ENCODE measurements at places on chromosomes 3 and 15.

- no peak for DNase-seq
Observed at GRCh38 chr3:108513961-108514360, 3.6 kb upstream of the MYH15 start.

DNA sequence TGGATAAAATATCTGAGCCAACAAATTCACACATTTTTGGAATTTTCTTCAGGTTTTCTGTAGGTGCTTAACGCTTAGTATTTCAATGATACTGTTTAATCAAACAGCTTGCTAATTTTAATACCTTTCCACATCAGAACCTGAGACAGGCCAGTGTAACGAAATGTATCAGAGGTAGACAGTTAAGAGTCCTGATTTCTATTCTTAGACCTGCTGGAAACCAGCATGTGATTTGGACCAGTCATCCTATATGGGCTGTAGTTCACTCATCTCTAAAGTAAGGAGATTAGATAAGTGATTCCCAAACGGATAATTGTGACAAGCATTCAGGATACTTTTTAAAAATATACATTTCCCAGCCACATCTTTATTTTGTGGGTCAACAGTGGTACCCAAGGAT is 18.4 kb downstream of the ARL6IP5 start:
- DNase-seq, result no peak

GRCh38 chr15:101306341-101307047 is 11.4 kb upstream of the SNRPA1 start:
- DNase-seq, result no peak

DNA sequence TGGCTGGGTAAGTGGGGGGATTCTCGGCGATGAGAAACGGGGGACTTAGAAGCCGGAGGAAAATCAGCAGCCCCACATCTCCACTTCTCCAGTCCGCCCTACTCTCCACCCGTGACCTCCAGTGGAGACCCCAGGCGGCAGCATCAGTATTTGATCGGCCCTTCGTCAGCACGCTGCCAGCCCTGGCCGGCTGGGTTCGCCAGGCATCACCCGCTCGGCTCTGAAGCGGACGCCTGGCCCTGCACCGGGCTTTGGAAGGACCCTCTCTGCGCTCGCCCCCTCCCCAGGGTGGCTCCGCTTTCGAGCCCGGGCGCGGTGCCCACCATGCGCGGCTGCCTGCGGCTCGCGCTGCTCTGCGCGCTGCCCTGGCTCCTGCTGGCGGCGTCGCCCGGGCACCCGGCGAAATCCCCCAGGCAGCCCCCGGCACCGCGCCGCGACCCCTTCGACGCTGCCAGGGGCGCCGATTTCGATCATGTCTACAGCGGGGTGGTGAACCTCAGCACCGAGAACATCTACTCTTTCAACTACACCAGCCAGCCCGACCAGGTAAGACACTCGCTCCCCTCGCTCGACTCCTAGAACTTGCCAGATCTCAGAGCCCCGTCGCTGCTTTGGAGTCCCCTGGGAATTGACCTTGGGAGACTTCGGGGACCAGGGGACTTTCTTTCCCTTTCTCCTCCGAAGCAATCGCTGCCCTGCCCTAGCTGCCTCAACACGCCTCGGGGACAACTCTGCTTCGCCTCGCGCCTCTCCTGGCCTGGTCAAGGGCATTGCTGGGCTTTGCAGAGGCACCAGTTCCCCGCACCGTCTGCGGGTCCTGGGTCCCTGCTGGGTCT is 561 bp downstream of the SIDT1 start:
- DNase-seq, result no peak

- no peak for DNase-seq
Observed at GRCh38 chr3:21543380-21544075, 207.5 kb downstream of the ZNF385D start.

DNA sequence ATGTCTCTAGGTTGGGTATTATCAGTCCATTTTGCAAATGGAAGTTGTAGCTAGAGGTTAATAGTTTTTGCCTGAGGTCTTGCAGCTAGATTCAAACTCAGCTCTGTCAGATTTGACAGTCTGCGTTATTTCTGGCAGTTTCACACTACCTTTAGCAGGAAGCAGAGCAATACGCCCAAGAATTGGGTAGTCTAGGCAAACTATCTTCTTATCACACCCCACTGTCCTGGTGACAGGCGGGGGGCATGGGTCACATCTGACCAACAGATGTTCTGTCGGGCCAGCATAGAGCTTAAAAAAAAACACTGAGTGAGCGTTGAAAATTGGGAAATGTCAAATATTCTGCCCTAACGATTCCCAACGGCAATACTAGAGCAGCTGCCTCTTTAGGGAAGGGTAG is 5.7 kb downstream of the GPR160 start:
- no peak for DNase-seq

- DNase-seq, result no peak
Observed at GRCh38 chr3:42498034-42498433, 4.4 kb upstream of the VIPR1 start.

DNA sequence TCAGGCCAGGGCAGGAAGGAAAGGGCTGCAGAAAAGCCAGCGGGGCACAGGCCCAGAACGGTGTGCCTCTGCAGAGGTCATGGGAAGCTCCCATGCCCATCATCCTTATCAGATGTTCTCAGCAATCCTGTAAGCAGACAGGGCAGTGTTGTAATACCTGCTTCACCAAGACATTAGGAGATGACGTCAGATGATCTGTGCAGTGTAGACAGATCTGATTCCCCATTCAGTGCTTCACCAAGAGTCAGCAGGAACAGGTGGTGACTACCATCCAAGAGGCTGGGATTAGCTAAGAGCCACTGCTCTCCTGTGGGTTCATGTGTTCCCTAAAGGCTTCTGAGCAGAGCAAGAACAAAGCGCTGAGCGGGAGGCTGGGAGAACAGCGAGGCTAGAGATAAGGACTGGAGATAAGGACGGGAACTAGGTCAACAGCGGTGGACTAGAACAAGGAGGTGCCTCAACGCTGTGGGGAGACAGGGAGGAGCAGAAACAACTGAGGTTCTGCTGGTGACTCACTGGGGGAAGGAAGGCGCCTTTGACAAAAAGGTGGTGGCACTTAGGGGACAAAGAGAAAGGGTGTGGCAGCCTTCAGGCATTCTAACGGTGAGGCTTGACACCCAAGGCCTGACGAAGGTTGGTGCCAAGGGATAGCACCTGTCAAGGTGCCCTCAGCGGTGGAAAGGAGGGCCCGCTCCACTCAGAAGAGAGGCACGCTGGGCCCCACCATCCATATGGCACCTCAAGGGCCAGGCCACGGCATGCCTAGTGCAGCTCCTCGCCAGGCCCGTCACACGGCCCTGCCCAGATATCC is 28.4 kb downstream of the CCDC12 start:
- no peak for DNase-seq

DNA sequence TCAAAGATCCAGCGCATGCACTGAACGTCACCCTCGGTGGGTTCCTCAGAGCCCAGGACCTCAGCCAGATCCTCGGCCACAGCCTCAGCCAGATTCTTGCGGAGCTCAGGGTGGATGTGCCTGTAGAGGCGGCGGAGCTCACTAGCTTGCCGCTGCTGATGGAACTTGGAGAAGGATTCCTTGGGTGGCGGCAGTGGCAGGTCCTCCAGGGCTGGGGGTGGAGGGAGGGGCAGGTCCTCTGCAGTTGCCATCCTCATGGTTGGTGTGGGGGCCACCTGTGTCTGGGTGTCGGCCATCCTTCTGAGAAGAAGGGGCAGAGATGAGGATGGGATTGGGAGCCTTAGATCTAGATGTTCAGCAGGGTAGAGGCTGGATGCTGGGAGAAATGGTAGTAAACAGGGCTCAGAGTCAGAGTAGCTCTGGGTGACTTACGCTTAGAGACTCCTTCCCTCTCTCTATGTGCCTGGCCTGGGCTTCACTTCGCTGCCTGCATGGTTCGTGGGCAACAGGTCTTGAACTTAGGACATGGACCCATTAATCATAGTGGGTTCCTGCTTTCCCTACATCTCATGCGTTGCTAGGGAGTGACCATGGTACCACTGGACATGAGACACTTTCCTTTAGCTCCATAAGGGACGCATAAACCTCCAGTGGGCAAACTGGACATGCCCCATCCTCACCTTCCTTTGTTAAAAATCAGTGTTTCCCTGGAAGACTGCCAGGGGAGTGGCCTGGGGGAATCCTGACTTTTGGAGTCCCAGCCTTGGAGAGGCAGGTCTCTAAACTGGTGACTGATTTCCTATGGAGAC is 3.0 kb downstream of the XIRP1 start:
- DNase-seq, result no peak

DNA sequence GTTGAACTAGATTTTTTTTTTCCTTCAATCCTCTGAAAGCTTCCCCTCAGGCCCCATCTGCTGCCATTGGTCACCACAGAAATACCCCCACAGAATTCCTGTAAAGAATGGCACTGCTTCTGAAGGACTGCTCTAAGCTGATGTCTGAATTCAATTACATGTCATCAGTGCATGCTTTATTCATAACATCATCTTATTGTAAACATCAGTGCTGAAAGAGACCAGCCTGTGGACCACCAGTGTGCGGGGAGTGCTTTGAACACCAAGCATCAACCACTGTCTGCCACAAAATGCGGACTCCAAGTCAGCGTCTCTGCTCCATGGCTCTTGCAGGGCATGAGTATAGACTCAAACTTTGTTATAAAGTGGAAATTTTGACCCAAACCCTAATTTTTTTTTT is 11.6 kb downstream of the PHLDB2 start:
- no peak for DNase-seq

DNA sequence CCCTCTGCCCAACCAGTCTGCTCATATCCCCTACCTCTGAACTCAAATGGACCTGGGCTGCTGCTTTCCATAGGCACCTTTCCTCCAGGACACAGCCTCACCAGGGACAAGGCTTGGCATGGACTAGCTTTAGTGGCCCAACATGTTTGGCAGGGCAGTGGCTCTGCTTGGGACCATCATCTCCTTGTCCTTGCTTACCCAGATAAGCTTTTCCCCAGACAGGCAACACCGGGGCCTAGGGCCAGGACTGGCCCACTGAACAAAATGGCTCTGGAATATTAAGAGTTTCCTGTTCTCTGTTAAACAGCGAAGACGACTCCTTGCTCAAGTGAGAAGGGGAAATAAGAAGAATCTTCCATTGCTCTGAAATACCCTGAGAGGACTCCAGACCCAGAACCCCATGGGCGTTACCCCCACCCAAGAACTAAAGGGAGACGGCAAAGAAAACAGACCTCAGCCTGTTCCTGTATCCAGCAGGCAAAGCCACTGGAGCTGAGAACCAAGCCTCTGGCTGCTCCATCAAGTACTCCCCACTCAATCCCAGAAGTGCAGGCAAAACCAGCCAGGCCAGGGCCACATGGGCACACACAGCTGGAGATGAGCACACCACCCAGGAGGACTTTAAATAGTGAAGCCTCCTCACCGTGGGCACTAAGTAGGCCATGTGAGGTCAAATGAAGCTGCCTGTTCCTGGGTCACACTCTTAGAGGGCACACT is 45.5 kb downstream of the CTNNB1 start:
- DNase-seq, result no peak

- no peak for DNase-seq
Observed at GRCh38 chr3:54939557-54940300, 11.9 kb upstream of the LRTM1 start.

DNA sequence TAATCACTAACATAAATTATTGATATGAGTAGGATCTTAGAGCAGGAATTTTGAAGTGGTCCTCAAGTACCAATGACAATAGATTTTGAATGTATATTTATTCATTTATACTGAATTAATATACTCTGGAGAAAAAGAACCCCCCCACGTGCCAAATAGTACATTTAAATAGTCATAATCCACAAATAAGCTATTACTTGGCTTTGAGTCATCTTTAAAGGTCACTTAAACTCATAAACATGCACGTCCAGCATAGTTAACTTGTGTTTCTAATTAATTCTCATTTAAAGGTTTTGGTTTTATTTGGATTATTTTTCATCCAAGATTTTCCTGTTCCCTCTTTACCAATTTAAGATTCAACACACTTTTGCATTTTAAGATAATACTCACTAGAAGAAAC is 35.1 kb downstream of the FGF7 start:
- no peak for DNase-seq

DNA sequence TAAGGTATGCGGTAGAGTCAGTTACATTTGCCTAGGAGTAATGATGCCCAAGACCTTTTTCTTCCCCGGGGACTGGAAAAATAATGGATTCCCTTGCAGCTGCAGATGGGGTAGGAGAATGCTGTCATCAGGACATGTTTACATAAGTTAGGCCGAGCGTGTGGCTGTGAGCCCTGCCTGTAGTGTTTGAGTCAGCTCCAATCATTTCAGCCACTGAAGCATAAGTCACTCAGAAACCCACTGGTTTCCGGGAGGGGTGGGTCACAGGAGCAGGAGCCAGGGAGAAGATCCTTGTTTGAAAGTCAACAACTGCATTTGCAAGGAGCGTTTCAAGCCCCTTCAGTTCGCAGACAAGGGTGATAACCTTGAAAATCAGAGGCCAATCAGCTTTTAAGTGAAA is 562.3 kb downstream of the MCTP2 start:
- DNase-seq, result no peak

GRCh38 chr15:91890614-91891013 is 37.1 kb downstream of the SLCO3A1 start:
- DNase-seq, result no peak

DNA sequence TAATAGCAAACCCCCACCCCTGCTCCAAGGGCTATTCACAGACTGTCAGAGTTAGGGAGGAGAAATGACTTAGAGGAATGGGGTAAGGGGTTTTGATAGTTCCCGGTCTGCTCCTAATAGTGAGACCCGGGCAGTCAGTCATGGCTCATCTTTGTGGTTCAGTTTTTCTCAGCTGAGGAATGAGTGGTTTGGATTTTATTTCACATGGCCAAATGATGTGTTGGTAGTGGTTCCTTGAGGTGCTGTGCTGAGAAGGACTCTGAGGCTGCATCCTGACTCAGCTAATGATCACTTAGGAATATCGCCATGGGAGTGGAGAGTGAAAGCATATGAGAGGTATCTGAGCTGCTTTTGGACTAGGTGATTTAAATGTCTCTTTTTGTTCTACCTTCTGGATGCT is 80.2 kb downstream of the LPP start:
- no peak for DNase-seq

DNA sequence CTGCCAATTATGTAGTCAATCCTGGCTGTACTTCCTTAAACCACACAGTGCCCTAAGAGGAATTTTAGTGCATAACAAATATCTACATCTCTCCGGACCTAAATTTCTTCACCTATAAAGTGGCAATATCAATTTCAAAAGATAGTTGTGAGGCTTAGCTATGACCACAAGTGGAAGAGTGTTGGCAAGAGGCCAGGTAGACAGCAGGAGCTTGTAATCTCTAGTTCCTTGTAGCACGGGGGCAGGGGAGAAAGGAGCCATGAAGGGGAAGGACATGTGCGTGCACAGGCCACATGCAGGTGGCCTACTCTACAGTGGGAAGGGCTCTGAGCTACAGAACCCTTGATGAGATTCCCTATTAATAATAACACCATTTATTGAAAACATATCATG is 269.7 kb downstream of the ABHD5 start:
- DNase-seq, result no peak

- no peak for DNase-seq
Observed at GRCh38 chr3:13385373-13385965, 34.7 kb downstream of the NUP210 start.

DNA sequence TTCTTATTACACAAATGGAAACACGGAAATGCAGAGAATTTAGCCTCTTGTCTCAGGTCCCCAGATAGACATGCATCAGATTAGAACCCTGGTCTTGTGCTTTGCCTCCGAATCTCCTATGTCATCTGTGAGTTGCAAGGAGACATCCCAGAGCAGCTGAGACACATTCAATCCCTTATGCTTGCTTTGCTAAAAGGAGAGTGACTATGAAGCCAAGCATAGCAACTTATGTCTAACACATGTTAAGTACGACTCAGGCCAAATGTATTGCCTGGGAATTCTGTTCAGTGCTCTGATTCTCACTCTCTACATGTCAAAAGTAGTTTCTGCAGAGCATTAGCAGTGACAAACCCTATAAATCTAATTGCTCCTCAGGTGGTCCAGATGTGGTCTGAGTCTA is 30.6 kb upstream of the LRRC3B start:
- DNase-seq, result no peak

Data from left renal pelvis (tissue), 4 donors.